ENCODE measurements at places on chromosomes 4 and X.

GRCh38 chrX:149453906-149454822 lies 50.9 kb downstream of the IDS start:
- DNase-seq: no peak

DNA sequence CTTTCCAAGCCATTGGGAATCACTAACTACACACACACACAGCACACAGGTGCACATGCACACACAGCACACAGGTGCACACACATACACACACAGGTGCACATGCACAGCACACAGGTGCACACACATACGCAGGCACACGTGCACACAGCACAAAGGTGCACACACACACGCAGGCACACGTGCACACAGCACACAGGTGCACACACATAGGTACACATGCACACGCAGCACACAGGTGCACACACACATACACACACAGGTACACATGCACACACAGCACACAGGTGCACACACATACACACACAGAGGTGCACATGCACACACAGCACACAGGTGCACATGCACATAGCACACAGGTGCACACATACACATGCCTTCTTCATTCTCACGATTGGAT lies 80.9 kb downstream of the HMX1 start:
- no peak for DNase-seq

DNA sequence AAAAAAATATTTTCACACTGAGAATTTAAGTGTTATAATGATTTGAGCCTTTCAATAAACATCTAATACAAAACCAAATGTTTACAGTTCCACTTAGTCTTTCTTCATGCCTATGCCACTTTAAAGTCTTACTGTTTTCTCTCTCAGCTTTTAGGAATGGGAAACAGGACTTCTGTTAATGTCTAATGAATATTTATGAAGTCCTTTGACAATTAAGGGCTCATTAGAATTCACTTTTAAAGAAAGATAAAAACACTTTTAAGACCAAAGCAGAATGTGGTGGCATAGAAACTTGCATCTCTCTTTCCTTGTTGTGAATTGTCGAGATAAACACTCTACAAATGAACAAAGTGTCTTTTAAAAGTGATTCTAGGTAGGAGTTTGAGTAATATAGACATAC lies 315.9 kb downstream of the BMPR1B start:
- no peak for DNase-seq

GRCh38 chr4:151785484-151786157 lies 24.8 kb upstream of the GATB start:
- DNase-seq: no peak

DNA sequence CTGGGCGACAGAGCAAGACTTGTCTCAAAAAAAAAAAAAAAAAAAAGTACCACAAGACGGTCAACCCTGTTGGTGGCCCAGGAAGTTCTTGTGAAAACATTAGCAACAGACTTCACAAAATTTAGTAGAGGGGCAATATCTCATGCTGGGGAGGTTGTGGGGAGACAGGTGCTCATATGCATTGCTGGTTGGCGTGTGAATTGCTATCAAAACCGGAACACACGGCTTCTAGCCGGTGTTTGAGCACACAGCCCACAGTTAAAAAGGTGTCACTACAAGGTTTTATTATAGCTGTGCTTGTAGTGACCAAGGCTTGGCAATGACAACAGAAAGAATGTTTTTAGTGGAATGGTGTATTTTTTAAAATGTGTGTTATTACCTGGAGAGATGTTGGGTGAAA lies 41.8 kb downstream of the SMS start:
- DNase-seq: no peak

- DNase-seq: peak; percentile 9
Observed at GRCh38 chrX:40469316-40469715, 111.5 kb upstream of the ATP6AP2 start.

- peak; percentile 8 for DNase-seq
Observed at GRCh38 chrX:14964500-14964899, 91.3 kb downstream of the MOSPD2 start.

GRCh38 chr4:4460759-4461158 lies 73.9 kb downstream of the NSG1 start:
- no peak for DNase-seq

DNA sequence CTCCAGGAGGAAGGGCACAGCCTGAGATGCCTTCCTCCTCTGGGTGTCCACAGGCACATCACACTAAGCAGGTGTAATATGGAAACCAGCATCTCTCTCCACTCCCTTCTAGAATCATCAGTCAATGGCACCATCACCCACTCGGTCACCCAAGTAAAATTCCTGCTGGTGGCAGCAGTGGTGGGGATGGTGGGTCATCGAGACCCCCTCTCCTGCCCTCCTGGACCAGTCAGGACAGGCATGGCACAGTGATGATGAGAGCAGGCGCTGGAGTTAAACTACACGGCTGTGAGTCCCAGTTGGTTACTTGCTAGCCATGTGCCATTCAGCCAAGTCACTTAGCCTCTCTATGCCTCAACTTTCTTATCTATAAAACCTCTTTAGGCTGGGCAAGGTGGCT lies 42.5 kb downstream of the SCD5 start:
- DNase-seq: no peak

DNA sequence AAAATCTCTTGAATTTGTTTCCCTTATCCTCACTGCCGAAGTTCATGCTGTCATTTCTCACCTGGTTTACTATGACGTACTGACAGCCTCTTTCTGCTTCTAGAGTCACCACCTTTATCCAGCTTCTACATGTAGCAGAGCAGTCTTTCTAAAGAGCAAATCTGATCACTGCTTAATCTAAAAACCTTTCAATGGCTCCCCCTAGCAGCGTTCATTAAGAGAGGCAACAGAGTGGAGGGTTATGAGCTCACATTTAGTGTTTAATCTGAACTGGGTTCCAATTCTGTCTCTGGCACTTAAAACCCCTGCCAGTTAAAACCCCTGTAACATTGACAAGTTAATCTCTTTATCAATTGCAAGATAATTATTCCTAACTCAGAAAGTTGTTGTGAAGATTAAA lies 4.4 kb downstream of the RBPJ start:
- DNase-seq: peak; percentile 69

GRCh38 chr4:34323549-34324320 lies 1920.6 kb downstream of the ARAP2 start:
- DNase-seq: no peak

- DNase-seq: no peak
Observed at GRCh38 chr4:6338951-6339817, 69.5 kb downstream of the WFS1 start.

DNA sequence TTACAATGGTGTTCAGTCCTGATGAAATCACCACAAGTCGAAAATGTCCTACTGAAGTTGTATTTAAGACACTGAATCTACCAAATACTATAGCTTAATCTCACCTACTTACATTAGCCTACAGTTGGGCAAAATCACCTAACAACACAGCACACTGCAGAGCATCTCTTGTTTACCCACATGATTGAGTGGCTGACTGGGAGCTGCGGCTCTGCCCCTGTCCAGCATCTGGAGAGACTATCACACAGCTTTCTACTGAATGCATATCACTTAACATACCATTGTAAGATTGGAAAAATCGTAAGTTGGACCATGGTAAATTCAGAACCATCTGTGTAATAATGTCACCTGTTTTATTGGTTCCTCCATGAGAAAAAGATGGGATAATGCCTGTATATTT lies 1083.2 kb upstream of the PCDH7 start:
- DNase-seq: no peak

- DNase-seq: no peak
Observed at GRCh38 chrX:68304602-68305001, 128.7 kb downstream of the OPHN1 start.

GRCh38 chr4:127781300-127782024 lies 660 bp upstream of the HSPA4L start:
- peak; percentile 76 for DNase-seq

- peak; percentile 65 for DNase-seq
Observed at GRCh38 chrX:86171366-86171765, 23.1 kb downstream of the DACH2 start.

DNA sequence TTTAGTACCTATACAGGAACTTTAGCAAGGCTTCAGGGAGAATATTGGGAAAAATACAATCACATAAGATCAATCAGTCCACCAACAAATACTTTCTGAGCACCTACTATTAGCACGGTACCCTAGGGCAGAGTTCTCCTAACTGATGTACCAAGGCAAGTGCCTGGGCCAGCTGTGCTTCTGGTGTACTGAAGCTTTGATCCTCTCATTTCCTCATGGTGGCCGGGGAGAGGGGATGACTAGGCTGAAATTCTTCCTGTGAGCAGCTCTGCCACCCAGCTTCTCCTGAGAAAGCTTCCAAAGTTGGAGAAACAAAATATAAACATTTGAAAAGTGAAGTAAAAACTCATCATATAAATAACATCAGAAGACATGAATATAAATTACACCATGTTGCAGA lies 49.3 kb upstream of the ATOH1 start:
- DNase-seq: no peak

DNA sequence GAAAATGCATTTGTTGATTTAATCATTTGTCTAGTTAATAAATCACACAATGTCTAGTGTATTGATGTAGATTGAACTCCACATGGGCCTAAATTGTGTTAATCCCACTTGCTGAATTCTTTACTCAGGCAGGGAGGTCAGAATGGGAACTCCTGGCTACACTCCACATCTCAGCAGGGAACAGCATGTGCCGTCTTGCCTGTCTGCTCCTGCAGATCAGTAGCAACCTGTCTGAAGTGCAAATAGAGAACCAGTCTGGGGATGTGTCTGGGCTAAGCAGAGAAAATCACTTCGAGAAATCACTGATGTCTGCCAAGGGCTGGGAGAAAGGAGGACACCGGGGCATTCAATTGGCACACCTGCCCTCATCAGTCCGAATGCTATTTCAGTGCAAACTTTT lies 16.5 kb upstream of the MXRA5 start:
- DNase-seq: no peak

DNA sequence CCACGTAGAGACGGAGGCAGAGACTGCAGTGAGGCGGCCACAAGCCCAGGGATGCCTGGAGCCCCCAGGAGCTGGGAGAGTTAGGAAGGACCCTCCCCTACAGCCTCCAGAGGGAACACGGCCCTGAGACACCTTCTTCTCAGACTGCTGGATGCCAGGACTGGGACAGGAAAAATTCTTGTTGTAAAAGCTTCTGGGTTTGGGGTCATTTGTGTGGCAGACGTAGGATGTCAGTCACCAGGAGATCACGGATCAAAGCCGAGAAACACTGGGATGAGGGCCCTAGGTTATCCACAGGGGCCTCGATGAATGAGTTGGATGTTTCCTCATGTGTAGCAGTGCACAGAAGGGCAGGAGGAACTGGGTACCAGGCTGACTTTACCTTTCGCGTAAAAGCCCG lies 163.7 kb downstream of the SHOX start:
- no peak for DNase-seq

DNA sequence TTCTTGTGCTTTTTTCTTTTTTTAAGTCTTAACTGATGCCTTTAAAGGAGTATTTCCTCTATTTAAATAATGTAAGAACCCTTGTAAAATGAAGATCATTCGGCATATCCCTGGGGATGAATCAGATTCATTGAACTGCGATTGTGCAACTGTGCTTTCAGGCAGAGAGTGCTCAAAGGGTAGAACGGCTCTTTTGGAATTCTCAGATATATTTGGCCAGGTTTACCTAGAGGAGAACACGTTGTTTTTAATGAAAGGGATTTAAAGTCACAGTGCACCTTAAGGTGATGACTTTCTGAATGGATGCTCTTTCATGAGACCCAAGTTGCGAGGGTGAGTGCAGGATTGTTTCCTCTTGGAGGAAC lies 51.6 kb upstream of the ELOVL6 start:
- DNase-seq: no peak

DNA sequence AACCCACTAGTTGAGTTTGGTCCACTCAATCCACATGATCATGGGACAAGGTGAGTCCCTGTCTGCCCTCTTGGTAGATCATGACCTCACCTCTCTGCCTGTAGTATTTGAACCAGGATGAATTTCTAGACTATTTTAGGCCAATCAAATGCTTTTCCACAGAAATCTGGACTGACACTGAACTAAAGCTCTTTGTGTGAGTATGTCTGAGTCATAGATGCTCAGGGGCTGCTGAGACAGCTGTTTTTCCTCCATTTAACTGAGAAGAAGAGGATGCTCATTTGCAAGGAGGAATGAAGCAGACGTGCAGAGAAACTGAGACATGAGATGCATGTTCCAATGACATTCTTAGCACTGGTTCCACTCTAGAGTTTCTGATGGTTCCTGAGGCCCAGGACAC lies 77.3 kb upstream of the TMEM47 start:
- no peak for DNase-seq

DNA sequence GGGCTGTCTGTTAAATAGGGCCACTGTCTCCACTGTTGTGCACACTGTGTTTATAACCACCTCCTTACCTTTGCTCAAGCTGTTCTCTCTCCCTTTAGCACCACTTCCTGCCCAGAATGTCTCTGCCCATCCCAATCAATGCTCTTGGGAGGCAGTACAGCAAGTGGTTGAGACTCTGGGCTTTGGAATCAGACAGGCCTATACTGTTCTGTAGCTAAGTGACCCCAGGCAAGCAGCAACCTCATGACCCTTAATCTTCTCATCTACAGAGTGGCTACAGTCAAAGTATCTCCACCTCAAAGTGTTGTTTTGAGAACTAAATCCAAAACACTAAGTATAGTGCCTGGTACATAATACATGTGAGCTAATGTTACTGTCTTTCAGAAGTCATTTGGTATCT lies 3.8 kb upstream of the TXK start:
- DNase-seq: no peak

GRCh38 chr4:106011387-106011786 lies 116.1 kb downstream of the NPNT start:
- no peak for DNase-seq
